T-helper 17 cell (primary cell): ENCODE measurements at places on chromosomes 16 and 17. TPM values are rescaled to one million over a fixed set of nuclear protein-coding genes. Genes with fewer than 3 reads are reported as not detected.

Gene UBE2G1
- 64.6 TPM for total RNA-seq

Gene NGFR
- 0.25 TPM for total RNA-seq

DNA sequence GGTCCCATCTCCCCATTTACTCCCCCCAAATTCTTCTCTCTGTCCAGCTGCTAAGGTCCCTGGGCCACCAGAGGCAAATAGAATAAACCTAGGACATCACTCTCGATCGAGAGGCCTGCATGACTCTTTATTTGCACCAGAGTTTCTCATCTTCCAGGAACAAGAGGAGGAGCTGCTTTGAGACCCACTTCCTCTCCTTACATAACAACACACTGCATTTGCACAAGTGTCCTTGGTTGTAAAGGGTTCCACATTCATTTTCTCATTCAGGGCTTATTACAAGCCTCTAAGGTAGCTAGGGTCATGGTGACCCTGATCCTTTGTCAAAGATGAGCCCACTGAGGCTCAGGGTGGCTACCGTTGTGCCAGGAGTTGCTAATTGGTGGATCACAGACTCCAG, 38.1 kb upstream of the RHOT1 start:
- H3K27me3 ChIP-seq = no peaks in the 10 kb centered on the region
- DNase-seq = no peak
- no peaks in the 10 kb centered on the region for H3K36me3 ChIP-seq
- peak overlapping the region; percentile 71 for H3K27ac ChIP-seq

DNA sequence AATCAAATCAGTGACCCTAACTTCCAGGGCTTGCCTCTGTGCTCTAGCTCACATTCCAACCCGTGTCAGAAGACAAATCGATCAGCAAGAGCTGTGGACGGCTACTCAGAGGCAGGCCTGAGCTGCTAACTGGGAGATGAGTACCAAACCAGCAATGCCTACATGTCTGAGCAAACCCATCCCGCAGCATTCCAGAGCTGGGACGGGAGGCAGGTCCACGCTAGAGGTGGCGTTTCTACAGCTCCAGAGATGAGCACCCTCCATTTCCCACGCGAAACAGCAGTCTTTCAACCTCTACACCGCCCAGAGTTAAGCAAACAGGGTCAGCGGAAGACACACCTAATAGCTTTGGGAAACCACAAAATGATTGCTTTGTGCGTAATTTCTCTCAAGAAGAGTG, 6.5 kb downstream of the NXN start:
- no peak for DNase-seq
- no peak overlapping the region for H3K4me3 ChIP-seq
- H3K4me1 ChIP-seq = peaks cover 10% of the 10 kb centered on the region
- peaks cover 54% of the 10 kb centered on the region for H3K27me3 ChIP-seq
- H3K36me3 ChIP-seq = no peaks in the 10 kb centered on the region
- H3K27ac ChIP-seq = no peak overlapping the region

DNA sequence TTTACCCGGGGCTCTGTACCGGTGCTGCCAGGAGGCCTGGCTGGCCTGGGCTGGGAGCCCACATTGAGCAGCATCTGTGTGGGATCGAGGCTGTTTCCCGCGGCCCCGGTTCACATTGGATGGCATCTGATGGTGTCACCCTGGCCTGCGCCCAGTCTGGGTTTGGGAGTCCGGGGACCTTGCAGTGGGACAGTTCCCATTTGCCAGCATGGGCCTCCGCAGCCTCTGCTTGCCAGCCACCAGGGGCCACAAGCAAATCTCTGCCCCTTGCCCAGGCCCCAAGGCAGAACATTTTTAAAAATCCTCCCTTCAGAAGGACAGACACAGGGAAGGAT, 64.5 kb downstream of the BANP start:
- no peak for DNase-seq
- peaks cover 8% of the 10 kb centered on the region for H3K4me1 ChIP-seq
- H3K36me3 ChIP-seq = no peaks in the 10 kb centered on the region
- no peaks in the 10 kb centered on the region for H3K27me3 ChIP-seq
- H3K27ac ChIP-seq = peak overlapping the region; percentile 45

DNA sequence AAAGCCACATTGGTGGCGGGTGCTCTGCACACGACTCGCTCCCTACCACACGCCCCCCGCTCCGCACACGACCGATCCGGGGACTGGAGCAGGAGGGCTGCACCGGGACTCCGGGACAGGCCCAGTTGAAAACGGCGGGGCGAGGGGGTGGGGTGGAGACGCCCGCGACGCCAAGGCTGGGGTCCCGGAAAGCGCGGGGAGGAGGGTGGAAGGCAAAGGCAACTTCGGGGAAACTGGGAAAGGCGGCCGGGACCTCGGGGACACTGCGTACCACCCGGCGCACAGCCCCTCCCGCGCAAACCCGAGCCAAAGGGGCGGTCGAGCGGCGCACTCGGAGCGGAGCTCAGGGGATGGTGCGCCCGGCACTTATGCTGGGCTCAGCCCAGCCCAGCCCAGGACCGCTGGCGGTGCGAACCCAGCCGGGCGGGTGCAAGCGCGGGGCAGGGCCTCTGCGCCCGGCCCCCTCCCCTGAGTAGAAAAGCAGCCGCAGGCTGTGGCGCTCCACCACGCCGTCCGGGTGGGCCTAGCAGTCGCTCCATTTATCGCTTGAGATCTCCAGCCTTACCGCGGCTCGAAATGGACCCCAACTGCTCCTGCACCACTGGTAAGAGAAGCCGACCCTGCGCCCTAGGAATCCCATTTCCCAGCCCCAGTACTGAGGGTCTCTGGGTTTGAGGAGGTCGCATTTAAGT, at the start of gene MT1M:
Gene MT1M, plus strand, starts transcription at position 504 of the 692 bp plus-strand sequence. Its CDS starts 73 bp downstream, at position 577.
- H3K27me3 ChIP-seq = peaks cover 66% of the 10 kb centered on the region
- H3K36me3 ChIP-seq = peaks cover 5% of the 10 kb centered on the region
- no peak within 1 kb of the TSS for H3K27ac ChIP-seq
- no peak for DNase-seq
- peak within 1 kb of the TSS; percentile 79 for H3K4me3 ChIP-seq
- H3K4me1 ChIP-seq = peaks cover 15% of the 10 kb centered on the region

- H3K36me3 ChIP-seq = no peaks in the 10 kb centered on the region
- no peak for DNase-seq
- no peak overlapping the region for H3K4me3 ChIP-seq
- no peak overlapping the region for H3K27ac ChIP-seq
Observed at GRCh38 chr16:48024042-48024441, 131.8 kb downstream of the ABCC12 start.

- no peak overlapping the region for H3K27ac ChIP-seq
- DNase-seq = no peak
- H3K36me3 ChIP-seq = no peaks in the 10 kb centered on the region
- H3K4me1 ChIP-seq = peaks cover 6% of the 10 kb centered on the region
- no peak overlapping the region for H3K4me3 ChIP-seq
- H3K27me3 ChIP-seq = no peaks in the 10 kb centered on the region
Observed at GRCh38 chr17:77307479-77308198, 166.9 kb downstream of the SEC14L1 start.
